ENCODE measurements at places on chromosomes 7 and 10.

GRCh38 chr10:74923556-74923955 lies 97.2 kb downstream of the KAT6B start:
- DNase-seq: no peak

DNA sequence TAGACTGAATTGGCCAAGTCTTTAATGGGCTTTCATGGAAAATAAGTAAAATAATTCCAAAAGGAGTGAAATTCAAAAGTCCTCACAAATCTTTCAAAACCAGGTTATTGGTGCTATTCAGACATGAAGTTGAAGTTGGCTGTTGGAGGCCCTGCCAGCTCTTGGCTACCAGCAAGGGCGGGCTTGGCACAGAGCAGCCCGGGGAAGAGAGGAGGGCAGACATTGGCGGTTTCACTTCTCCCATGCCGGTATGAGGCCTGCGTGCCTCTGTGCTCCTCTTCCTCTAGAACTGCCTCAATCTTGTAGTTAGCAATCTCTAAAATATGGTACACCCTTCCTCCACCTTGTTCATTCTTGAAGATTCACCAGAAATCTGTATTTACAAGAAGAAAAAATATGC lies 16.4 kb upstream of the NPS start:
- DNase-seq: no peak

DNA sequence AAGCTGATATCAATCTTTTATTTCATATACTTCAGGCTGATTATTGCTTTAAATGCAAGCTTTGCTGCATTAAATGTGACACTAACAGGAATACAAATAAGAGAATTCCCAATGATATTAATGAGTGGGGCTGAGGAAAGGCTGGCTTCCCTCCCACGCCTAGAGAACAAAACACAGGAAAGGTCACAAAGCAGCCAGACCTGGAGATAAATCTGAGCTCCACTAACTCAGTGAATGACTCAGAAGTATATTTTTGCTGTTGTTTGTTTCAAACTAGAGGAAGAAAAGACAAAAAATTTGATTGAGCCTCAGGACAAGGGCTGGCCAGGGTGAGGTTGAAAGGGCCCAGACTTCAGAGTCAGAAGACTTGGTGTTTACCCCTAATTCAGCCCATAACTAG lies 88.1 kb downstream of the XPNPEP1 start:
- no peak for DNase-seq

DNA sequence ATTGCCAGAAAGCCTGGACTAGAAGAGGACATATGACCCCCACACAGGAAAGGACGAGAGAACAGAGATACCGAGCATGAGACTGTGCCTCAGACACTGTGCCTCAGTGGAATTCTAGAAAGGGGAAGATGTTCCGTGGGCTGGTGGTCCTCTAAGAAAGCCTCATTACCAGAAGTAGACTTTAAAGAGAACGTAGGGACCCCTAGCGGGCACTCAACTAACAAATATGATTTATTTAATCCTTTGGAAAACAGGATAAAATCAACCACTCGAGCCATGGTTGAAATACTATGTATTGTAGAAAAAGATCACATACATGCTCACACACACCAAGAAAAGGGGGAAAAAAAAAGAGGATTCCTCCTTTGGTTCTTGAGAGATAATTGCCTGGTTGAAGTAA lies 701.2 kb upstream of the SORCS1 start:
- DNase-seq: no peak

- DNase-seq: no peak
Measured at GRCh38 chr7:4764402-4765007, 10.9 kb upstream of the AP5Z1 start.

DNA sequence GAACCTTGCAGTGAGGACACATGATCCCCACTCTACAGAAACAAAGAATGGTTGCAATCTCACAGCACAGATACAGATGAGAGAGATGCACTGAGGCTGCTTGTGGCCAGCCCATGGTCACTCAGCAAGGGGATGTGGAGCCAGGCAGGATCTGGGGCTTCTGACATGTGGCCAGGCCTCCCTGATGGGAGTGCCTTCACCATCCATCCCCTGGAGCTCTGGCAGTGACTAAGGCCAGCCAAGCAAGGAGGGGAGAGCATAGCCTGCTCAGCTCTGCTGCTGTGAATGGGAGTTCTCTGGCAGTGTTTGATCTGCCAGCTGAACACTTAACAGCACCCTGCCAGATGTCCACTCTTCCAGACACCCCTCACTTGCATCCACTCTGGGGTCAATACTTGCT lies 19.8 kb downstream of the C10orf71 start:
- DNase-seq: no peak

GRCh38 chr10:125147971-125148439 lies 12.4 kb downstream of the CTBP2 start:
- no peak for DNase-seq

- no peak for DNase-seq
Measured at GRCh38 chr7:114678116-114678515, 243.8 kb upstream of the MDFIC start.

- DNase-seq: no peak
Measured at GRCh38 chr10:22712956-22713852, 1.2 kb downstream of the PIP4K2A start.

GRCh38 chr10:97157578-97158095 lies 28.1 kb downstream of the SLIT1 start:
- no peak for DNase-seq

DNA sequence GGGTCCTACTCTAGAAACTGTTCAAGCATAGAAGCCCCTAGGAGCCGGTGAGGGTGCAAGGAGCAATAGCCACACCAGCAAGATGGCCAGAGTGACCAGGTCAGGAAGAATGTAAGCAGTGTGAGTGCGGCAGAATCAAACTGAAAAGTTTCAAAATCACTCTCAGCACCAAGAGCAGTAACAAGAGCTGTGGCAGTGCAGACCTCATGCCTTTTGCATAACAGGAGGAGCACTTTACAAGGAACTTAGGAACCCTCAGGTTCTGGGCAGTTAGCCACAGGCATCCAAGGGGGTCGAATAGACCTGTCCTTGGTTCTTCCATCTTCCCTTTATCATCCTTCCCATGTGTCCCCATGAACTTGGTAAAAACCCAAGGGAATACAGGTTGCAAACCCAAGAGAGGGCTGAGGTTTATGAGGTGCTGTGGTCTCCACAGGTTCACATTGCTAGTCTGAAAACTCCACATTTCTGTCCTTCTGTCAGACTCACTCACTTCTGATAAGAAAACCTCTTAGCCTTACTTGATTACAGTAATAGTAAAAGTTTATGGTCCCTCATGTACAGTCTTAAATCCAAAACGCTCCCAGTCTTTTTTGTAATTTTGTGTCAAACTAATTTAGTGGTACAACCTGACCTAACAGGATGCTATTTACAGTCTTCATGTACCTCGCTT lies 78.4 kb downstream of the PON1 start:
- no peak for DNase-seq

DNA sequence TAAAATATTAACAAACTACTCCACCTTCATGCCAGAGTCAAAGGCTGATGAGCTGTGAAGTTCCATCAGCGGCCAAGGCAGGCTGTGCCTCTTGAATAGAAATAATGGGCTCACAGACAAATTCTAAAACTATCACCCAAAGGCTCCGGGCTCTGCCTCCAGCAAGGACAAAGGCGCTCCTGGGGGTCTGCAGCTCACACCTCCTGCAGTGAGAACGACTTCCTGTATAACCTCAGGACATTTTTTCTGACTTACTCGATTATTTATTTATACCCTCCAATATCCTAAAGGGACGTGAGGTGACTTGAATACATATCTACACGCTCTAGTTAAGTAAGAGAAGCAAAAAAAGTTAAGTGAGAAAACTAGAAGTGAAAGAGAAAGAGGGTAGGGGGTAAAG lies 500.7 kb downstream of the CCSER2 start:
- no peak for DNase-seq

GRCh38 chr10:63644418-63645142 lies 123.4 kb downstream of the REEP3 start:
- DNase-seq: no peak

GRCh38 chr10:69863580-69863979 lies 61.9 kb downstream of the COL13A1 start:
- no peak for DNase-seq

DNA sequence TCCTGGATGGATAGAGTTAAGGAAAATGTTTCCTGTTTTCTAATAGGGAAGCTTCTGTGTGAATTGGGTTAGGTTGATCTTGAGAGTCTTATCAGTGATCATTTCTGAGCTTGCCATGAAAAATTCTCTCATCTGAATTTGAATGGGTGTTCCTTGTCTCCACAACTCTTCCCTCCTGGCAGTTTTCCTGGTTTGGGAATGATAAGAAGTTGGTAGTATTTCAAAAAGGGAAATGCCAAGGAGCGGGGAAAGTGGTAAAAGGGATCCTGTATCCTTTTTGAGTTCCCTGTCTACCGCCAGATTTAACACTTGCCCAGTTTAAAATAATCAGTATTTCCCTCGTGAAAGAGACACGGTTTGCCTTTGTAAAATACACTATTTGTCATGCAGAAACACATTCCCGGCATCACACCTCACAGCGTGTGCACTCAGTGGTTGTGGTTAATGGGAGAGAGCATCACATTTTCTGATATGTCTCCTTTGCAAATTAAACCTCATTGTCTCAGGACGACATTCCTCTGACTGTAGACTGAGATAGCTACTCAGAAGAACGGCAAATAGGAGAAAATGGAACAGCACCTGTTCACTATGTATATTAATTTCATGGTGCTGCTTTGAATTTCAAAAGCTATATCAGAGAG lies 113.2 kb upstream of the IFRD1 start:
- no peak for DNase-seq

DNA sequence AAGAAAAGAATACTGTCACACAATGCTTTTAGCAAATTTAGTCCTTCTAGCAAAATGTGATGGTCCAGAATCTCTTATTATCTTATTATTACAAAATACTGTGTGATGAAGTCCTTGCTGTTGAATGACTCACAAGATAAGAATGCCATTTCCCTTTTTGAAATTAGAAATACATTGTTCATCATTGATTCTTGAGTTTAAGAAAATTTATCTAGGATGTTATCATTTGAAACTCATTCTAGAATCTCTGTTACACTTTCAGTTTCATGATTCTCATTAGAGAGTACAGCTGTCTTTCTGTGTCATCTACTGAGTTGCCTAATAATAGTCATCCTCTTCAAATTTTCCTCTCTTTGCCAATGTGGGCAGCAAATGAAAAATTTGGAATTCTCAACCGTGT lies 9.6 kb downstream of the ZKSCAN5 start:
- no peak for DNase-seq

DNA sequence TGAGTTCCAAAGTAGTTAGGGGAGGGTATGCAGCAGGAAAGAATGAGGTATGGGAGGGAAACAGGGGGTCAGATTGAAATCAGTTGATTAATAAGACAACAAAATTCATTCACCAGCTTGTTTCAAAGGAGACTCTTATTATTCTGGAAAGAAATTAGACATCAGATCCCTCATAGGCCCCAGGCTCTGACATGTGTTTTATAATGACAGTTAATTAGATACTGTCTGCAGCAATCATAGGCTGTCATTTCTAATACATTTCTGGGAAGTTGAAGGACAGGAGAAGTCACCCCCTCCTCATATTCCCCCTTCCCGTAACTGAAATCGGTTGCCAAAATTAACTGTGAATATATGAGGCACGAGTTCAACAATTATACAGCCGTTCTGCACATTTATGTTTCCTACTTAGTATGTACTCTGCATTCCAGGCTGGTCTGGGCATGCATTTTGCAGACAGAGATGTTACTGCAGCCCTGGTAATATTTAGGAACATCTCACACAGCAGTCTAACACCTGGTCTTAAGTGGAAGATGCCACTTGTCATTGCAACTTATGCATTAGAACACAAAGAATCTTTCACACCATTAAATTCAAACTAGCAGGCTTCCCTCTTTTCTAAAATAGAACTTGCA lies 355.2 kb upstream of the LRGUK start:
- no peak for DNase-seq

GRCh38 chr10:4004144-4004543 lies 219.1 kb upstream of the KLF6 start:
- no peak for DNase-seq

- no peak for DNase-seq
Measured at GRCh38 chr10:98332623-98333269, 64.8 kb upstream of the LOXL4 start.

DNA sequence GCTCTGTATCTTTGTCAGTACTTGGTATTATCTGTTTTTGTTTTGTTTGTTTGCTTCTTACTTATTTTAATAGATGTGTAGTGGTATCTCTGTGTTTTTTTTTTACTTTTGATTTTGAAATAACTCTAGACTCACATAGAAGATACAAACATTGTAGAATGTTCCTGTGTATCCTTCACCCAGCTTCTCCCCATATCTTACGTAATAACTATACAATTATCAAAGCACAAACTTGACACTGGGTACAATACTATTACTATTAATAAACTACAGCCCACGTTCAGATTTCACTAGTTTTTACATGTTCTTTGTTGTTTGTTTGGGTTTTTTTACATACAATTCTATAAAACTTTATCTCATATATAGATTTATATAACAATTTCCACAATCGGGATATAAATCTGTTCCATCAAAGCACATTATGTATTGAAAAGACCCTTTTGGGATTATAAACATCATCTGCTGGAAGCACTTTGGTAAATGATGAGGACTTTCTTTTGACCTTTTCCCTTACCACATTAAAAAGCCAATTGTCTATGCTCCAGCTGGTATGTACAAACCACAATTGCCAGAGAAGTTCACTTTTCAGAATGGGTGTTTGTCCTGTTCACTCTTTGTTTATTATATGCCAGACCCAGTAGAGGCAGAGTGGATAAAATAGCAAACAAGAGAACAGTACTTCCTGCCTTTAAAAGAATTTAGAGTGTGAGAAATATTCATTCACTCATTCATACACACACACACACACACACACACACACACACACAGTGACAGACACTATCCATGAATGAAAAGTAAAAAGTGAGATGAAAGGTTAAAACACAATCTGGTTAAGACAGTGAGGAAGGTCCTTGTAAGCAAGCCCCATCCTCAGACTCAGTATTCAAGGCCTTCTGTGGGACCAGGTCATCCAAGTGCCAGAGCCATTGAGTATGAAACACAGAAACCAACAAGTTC lies 113.0 kb downstream of the SGMS1 start:
- DNase-seq: no peak

DNA sequence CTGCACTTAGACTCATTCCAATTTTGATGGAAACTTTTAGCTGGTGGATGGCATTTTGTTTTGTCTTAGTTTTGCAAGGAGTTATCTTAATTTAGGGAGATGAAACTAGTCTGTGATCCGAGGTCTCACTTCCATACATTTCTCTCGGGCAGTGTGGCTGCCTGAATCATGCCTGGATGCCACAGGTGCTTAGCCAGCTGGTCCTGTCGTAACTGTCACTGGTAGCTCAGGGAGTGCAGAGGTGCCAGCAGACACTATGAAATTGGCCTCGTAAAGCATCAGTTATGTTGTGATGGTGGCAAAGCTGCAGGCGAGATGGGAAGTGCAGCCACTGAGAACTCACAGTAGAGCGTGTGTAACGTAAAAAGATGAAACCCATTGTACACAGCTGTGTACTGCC lies 74.9 kb downstream of the EGFR start:
- no peak for DNase-seq

- DNase-seq: no peak
Measured at GRCh38 chr10:24553051-24553612, 170.6 kb downstream of the ARHGAP21 start.

Data from iPS DF 6.9 (cell line).